ENCODE measurements at places on chromosomes 1 and 21. TPM values are rescaled to one million over a fixed set of nuclear protein-coding genes. Genes with fewer than 3 reads are reported as not detected.

DNA sequence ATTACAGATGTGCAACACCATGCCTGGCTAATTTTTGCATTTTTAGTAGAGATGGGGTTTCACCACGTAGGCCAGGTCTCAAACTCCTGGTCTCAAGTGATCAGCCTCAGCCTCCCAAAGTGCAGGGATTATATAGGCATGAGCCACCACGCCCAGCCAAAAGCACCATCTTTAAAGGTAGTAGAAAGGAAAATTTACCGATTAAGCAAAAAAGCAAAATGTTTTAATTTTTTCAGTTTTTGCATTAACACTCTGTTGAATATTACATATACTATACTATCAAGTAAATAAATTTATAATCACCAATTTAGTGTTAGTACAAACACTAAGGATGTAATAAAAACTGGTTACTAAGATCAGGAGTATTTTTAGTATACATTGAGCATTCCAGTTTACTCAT lies 20.6 kb downstream of the RC3H1 start:
- H3K4me1 ChIP-seq: peaks cover 7% of the 10 kb centered on the region
- H3K27ac ChIP-seq: no peak overlapping the region
- no peaks in the 10 kb centered on the region for H3K27me3 ChIP-seq
- DNase-seq: no peak

DNA sequence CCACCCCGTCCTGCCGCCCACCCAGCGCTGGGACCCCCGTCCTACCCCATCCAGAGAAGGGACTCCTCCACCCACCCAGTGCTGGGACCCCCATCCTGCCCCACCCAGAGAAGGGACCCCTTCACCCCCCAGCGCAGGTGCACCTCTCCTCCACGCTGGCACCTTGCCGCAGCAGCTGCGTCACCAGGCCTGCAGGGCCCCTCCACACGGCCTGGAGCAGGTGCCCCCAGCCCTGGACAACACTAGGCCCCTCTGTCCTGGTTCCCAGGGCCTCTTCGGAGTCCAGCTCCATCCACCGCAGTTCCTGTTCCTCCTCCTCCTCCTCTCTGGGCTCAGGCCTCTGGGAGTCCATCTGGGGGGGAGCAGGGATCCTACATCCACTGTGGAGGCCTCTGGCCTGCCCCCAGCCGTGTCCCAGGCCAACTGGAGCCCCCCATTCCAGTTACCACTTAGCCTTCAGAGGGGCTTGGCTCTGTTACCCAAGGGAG lies 378 bp downstream of the ANKRD65 start:
- no peaks in the 10 kb centered on the region for H3K27me3 ChIP-seq
- peak overlapping the region; percentile 16 for H3K4me3 ChIP-seq
- no peaks in the 10 kb centered on the region for H3K36me3 ChIP-seq
- H3K27ac ChIP-seq: no peak overlapping the region

DNA sequence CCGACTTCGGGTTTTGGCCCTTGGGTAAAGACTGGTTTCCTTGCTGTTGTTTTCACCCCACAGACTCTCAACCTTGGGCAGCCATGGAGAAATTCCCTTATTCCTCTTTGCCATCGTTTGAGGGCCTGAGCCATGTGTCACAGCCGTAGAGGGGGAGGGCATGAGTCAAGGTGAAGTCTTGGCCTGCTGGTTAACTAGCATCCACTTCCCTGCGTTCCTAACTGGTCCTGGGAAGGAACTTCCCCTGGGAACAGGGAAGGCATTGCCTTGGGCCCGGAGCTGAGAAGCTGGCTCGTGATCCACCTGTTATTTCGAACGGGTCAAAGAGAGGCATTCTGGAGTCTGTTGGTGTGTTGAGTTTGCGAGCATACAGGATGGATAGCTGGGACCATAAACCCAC lies 464.9 kb downstream of the CAMTA1 start:
- H3K36me3 ChIP-seq: no peaks in the 10 kb centered on the region
- no peak for DNase-seq
- H3K4me1 ChIP-seq: no peaks in the 10 kb centered on the region
- H3K27ac ChIP-seq: no peak overlapping the region
- no peaks in the 10 kb centered on the region for H3K27me3 ChIP-seq

GRCh38 chr1:116496380-116496779 lies 74.4 kb downstream of the CD58 start:
- H3K4me1 ChIP-seq: no peaks in the 10 kb centered on the region
- no peaks in the 10 kb centered on the region for H3K36me3 ChIP-seq
- no peak overlapping the region for H3K4me3 ChIP-seq

The TDRD5 gene
- not detected for total RNA-seq

GRCh38 chr21:46182548-46183336 lies 1.5 kb downstream of the SPATC1L start:
- H3K4me1 ChIP-seq: no peaks in the 10 kb centered on the region
- no peaks in the 10 kb centered on the region for H3K36me3 ChIP-seq
- H3K4me3 ChIP-seq: no peak overlapping the region
- no peaks in the 10 kb centered on the region for H3K27me3 ChIP-seq

The IFI16 gene
- total RNA-seq: 114 TPM

The CTSK gene
- 83.5 TPM for total RNA-seq

The GBP5 gene
- 0.26 TPM for total RNA-seq

- H3K27ac ChIP-seq: peak overlapping the region; percentile 81
- no peaks in the 10 kb centered on the region for H3K27me3 ChIP-seq
- H3K36me3 ChIP-seq: no peaks in the 10 kb centered on the region
- peaks cover 5% of the 10 kb centered on the region for H3K4me1 ChIP-seq
- H3K4me3 ChIP-seq: peak overlapping the region; percentile 63
Measured at GRCh38 chr1:44354268-44354839, 703 bp downstream of the ERI3 start.

DNA sequence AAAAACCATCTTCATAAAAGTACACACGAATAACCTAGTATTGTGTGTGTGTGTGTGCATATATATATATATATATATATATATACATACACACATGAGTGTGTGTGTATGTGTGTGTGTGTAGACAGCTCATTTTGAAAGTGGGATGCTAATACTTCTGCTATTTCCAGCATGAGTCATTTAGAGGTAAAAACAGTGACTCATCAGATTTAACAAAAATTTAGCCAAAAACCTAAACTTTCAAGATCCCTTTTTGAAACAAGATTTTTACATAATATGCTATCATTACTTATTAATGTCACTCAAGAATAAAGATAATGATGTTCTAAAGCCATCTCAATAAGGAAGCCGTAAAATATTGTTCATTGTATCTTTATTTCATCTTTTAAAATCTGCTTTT lies 35.6 kb upstream of the ADGRL4 start:
- no peak for DNase-seq
- H3K4me3 ChIP-seq: no peak overlapping the region
- no peaks in the 10 kb centered on the region for H3K27me3 ChIP-seq
- no peaks in the 10 kb centered on the region for H3K4me1 ChIP-seq
- no peaks in the 10 kb centered on the region for H3K36me3 ChIP-seq
- no peak overlapping the region for H3K27ac ChIP-seq

The ODR4 gene
- 4.6 TPM for total RNA-seq

All from uterus (tissue), 4 donors.